ENCODE measurements at places on chromosomes 12 and 14.

DNA sequence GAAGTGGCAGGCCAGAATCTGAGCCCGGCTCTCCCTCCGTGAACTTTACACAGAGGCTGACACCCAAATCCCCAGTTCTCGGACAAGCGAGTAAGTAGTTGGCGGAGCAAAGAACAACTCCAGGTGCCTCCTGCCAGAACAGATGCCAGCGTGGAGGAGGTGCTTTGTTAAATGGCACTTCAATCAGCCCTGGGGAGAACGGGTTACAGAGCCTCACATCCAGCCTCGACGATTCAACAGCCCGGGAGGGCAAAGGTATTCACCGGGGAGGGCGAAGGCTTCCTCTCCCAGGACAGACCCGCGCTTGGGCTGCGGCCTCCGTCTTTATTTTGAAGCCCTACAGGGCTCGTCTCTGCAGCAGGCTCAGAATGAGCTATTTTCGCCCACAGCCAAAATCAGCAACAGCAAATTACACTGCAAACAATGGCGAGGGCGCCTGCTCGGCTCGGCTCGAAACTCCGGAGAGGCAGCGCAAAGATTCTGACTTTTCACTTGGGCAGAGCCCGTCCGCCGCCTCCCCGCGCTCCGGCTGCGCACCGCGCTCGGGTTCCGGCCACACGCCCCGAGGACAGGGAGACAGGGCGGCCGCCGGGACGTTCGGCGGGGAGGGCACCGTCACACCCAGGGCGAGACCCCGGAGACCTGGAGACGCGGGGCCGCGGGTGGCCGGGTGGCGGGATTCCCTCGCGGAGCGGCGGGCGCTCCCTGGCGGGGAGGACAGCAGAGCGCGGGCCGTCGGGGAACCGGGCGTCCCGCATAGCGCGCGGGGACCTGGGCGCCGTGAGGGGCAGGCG, 811 bp downstream of the TMCC3 start:
- DNase-seq, result peak; percentile 32

DNA sequence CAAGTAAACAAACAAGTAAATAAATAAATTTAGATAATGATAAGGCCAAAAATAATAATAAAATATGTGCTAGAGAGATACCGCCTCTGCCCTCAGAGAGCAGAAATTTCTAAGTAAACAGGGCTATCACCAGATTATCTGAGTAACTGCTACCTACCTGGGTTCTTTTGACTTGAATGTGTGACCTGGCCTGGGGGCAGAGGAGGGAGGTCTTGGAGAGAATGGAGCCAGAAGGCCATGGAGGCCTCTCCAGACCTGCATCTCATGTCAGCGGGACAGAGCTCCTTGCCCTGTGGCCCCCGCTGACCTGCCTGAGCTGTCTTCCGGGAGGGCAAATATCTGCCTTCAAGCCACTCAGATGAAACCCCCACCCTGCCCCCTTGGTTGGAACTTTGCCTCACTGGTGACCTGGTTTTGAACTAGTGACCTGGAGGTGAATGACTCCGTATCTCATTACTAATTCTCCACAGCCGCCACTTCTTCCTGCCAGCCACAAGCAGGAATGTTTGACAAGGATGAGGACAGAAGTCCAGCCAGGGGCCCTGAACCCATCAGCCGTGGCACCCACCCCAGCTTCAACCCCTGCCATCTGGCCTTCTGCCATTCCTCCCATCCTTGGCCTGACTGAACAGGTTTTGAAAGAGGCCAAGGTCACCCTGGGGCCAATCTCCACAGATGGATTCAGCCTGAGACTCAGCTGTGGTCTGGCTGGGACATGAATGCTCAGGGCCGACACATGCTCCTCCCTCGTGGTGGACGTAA, 86.8 kb upstream of the PARP11 start:
- DNase-seq, result no peak

GRCh38 chr12:104533134-104533533, 76.4 kb downstream of the CHST11 start:
- no peak for DNase-seq

- DNase-seq, result no peak
These were observed 18.0 kb upstream of the NUDT14 start for GRCh38 chr14:105199093-105199492.

- no peak for DNase-seq
These were observed 34.8 kb upstream of the SELPLG start for GRCh38 chr12:108668542-108668941.

- no peak for DNase-seq
These were observed 156.8 kb downstream of the GLT1D1 start for GRCh38 chr12:129009833-129010622.

DNA sequence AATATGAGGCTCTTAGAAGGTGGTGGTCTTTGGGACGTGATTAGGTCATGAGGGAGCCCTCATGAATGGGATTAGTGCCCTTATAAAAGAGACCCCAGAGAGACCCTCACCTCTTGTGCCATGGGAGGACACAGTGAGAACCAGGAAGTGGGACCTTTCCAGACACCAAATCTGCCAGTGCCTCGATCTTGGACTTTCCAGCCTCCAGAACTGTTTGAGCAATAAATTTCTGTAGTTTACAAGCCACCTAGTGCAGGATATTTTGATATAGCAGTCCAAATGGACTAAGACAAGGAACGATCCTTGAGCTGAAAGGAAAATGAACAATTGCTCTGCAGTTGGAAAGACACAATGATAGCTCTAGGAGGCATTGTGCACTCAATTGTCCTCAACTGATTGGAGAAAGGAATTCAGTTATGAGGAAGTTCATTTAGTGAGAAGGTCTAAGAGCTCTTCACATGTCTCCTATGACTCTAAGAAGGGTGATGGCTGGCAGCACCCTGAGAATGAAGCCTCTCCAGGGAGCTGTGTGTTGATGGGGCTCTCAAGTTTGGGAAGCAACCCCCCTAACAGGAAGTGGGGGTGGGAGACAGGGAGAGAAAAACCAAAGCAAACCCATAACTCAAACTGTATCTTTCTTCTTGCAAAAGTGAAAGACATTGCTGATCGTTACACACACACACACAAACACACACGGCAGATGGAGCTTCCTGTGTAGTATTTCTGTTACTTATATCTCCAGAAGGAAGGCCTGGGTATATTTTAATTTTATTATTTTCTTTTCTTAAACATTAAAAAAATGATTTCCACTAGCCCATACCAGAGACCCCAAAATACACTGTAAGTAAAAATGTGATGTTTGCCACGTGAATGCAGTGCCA, 21.0 kb downstream of the CHST11 start:
- DNase-seq, result no peak

GRCh38 chr12:91053951-91054715, 3.7 kb downstream of the KERA start:
- DNase-seq, result no peak

GRCh38 chr12:122021822-122022392, at the start of gene BCL7A:
TSS of gene BCL7A (plus strand) at chr12:122021884. CDS start at chr12:122022092, 208 bp downstream.
- DNase-seq, result peak; percentile 57

DNA sequence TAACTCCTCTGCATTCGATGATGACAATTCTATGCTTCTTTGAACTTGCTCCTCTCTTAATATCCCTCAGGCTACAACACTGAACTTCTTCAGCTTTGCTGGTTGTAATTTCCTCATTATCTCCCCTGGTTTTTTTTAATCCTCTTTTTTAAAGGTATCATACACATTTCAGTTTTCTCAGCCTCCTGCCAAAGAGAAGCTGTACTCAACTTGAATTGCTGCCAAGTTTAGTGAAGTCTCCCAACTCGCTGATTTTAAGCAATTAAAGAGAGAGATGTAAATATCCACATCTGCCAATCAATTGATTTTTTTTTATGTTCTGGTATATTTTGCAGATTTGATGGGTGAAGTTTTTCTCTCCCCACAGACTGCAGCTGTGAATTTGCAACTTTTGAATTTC, 817.8 kb downstream of the GALC start:
- DNase-seq, result no peak

DNA sequence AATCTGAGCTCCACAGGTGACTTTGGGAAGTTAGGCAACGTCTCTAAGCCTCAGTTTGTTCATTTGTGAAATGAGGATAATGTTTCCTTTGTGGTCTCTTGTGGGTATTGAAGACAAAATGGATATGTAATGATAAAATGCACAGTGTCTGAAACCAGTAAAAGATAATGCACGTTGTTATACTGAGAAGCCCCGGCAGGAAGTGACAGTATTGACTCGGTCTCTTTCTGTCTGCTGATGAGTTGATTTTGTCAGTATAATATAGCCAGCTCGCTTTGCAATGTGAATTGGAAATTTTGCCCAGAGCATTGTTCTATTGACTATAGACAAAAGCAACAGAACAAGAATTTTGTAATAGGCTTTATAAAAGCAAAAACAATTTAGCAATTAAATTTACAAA, 49.2 kb upstream of the SLC38A1 start:
- DNase-seq, result no peak

DNA sequence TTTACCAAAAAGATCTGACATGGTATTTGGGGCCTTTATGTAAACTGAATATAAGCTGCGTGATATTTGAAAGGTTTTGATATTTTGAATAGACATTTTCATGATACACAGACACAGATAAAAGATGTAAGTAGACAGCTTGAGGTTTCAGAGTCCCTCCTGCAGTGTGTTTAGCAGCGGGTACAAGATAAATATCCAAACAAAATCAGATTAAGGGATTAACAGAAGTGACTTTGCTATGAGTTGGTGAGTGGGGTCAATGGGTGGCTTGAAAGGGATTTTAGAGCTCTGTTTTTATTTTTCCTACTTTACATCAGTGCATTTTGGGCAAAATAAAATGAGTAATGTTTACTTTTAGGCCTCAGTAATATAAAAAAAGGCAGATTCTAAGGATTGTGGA, 84.1 kb downstream of the IGF1 start:
- no peak for DNase-seq

DNA sequence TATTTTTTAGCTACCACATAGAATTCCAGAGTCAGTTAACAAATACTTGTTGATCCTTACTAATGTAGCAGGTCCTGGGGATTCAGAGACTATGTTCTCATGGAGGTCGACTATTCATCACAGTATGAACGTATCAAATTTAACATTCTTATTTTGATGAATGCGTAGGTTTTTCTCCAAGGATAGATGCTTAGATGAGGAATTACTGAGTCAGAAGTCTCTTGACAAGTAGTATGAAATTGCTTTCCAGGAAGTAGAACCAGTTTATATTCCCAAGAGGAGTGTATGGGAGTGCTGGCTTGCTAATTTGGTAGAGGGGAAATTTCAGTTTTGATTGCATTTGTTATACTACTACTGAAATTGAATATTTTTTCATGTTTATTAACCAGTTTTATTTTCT, 42.8 kb upstream of the CRADD start:
- DNase-seq, result no peak

DNA sequence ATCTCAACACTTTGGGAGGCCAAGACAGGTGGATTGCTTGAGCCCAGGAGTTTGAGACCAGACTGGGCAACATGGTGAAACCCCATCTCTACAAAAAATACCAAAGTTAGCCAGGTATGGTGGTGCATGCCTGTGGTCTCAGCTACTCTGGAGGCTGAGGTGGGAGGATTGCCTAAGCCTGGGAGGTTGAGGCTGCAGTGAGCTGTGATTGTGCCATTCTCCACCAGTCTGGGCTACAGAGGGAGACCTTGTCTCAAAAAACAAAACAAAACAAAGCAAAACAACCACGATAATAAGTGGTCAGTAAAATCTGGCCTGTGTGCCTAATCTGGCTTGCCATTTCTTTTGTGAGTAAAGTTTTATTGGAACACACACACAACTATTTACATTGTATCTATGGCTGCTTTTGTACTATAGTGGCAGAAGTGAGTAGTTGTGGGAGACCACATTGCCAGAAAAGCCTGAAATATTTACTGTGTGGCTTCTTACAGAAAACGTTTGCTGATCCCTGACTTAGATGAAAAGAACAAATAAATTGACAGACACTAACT, 19.4 kb upstream of the KLRG1 start:
- no peak for DNase-seq

DNA sequence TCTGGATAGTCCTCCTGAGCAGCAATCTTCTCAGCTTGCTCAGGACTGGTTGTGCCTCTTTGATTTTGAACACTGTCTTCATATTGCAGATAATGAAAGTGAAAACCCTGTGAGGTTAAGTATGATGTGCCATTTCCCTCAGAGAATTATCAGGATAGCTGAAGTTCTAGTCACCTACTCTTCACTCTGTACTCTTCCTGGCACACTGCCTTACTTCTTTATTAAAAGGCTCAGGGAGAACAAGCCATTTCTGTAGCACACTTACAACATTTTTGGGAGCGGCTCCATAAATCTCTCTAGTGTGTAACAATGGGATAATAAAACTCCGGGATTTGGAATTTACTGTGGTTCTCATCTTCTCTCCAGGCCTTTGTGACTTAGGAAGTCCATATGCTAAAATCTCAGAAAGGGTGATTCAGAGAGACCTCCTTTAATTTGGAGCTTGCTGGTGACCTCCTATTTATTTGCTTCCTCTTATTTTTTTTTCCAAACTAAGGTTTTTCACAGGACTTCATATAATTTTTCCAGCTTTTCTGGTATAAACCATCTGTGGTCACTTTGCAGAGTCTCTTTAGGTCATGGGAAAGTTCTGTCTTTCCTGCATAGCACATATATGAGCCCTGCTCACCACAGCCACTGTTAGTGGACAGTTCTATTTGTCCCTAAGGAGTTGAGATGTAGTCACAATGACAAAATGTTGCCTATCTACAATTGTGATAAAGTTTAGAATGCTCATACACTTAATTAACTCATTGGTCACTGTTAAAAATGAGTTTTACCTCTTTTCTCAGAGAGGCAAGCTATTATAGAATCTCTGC, 53.5 kb upstream of the LDHB start:
- no peak for DNase-seq

GRCh38 chr12:4572680-4573079, 10.7 kb downstream of the DYRK4 start:
- no peak for DNase-seq

- no peak for DNase-seq
These were observed 65.9 kb downstream of the KCNA1 start for GRCh38 chr12:4975574-4975973.

DNA sequence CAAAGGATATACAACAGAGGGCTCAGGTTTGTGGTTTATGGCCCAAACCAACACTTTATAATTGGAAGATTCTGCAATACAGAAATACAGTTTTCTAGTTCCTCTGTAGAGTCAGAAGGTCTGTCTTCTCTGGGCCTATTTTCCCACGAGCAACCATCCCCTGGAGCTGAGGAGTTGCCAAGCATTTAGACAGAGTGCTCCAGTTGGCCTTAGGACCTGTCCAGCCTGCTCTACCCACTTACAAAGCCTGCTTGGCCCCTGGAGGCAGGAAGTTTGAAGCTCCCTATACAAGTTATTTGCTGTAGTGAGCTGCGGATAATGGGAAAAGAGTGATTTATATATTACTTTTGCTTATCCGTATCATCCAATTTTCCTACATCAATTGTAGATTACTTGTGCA, 60.8 kb upstream of the HSPB8 start:
- no peak for DNase-seq

DNA sequence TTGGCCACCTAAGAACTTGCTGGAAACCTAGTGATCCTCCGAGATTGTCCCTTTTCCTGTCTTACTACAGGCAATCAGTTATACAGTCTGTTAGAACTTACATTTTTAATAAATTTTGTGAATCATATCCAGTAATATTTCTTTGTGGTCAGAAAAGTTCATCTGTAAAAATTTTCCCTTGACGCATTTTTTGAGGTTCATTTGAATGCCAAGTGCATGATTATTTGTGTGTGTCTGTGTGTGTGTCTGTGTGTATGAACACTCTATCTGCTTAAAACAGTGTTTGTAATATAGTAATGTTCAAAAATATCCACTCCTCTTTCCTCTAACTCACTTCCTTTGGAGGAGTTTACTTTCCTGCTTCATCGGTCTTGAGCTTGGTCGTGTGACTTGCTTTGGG, 468.7 kb upstream of the FLRT2 start:
- DNase-seq, result no peak

- DNase-seq, result no peak
These were observed 80.0 kb upstream of the STAC3 start for GRCh38 chr12:57330992-57331391.

All from activated CD8-positive, alpha-beta memory T cell treated with anti-CD3 and anti-CD28 coated beads, Interleukin-2, amount 50 U/mL, for 4 hours (primary cell).